ENCODE measurements at places on chromosomes 12 and 14. TPM values are rescaled to one million over a fixed set of nuclear protein-coding genes. Genes with fewer than 3 reads are reported as not detected.

TOMM20L gene
- not detected for total RNA-seq

NKX2-8 gene
- total RNA-seq, result not detected

- no peak for DNase-seq
These were observed 1524.4 kb upstream of the SEL1L start for GRCh38 chr14:83058068-83058467.

- DNase-seq, result no peak
These were observed 68.0 kb upstream of the SLCO1C1 start for GRCh38 chr12:20627001-20627588.

- peak; percentile 66 for DNase-seq
These were observed 24.3 kb upstream of the RCOR1 start for GRCh38 chr14:102568115-102568614.

GRCh38 chr14:68569970-68570409 lies 222.9 kb downstream of the ZFP36L1 start:
- DNase-seq, result no peak

- no peak for DNase-seq
These were observed 3.4 kb upstream of the RNASE7 start for GRCh38 chr14:21038441-21039422.
